NCI-H1694 (cell line): ENCODE measurements at places on chromosomes 3 and 15.

- DNase-seq: no peak
Measured at GRCh38 chr3:27907929-27908328, 185.8 kb upstream of the EOMES start.

- no peak for DNase-seq
Measured at GRCh38 chr3:73787620-73788019, 162.9 kb upstream of the PDZRN3 start.

GRCh38 chr3:194617827-194618226, 15.4 kb downstream of the TMEM44 start:
- DNase-seq: no peak

GRCh38 chr3:14920536-14920935, 26.8 kb upstream of the NR2C2 start:
- no peak for DNase-seq

DNA sequence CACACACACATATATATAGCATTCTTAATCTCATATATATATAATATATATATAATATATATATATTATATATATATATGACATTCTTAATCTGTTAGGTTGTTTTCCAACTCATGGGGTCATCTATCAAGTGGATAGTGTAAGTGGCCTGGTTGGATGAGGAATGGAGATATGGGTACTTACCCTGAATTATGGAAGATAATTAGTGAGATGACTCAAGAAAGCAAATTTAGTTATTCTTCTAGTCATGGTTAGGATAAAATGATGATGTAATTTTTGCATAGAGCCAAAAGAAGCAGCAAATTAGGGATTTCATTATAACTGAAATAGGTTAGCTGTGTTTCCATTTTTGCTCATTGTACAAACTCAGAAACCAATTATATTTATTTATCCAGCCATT, 448.2 kb downstream of the LPP start:
- no peak for DNase-seq

DNA sequence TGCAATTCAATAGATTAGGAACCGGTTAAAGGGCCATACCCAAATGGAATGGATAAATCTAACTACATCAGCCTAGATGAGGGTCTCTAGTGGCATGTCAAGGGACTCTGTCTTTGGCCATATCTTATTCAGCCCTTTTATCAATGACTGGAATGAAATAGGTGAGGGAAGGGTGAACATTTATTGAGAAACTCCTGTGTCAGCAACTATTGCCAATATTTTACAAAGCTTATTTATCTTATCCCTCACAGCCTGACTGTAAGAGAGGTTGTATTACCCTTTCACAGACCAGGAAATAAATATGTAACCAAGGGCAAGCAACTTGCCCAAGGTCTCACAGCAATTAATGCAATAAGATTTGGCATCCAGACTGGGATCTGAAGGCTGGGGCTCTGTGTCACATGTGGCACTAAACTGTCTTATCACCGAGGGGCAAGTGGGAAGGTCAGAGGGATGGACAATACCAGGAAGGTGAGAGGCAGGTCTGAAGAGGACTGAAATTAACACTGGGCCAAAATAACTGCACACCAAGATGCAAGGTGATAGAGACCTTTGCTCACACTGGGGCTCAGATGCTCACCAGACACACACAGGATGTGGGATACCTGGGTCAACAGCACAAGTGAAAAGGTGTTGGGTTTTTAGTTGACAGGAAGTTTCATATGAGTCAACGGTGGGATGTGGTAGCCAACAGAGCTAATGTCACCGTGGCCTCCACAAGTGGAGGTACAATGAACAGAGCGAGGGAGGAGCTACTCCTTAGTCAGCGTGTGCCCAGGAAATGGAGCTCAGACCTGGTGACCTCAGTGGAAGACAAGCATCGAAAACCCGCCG, 261.3 kb downstream of the RPLP1 start:
- no peak for DNase-seq
